ENCODE measurements at places on chromosomes 7 and 10.

- DNase-seq: no peak
Measured at GRCh38 chr10:97888641-97889262, 39.1 kb downstream of the GOLGA7B start.

DNA sequence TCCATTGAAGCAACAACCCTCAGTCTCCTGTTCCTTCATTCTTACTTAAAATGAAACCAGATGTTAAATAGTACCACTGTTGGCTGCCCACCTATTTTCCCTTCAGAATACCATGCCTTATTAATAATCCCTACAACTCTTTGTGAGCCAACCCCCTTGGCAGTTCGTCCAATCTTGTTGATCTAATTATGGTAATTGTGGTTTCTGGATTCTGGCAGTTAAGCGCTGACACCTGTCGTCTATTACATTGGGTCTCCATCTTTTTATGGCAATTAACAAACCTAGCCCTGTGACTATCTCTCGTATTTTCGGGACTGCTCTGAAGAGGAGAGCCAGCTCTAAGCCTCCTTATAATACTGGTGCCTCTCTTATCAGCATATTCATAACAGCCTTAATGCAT is 432.0 kb downstream of the ATRNL1 start:
- DNase-seq: no peak

- DNase-seq: no peak
Measured at GRCh38 chr10:24841530-24841929, 110.9 kb downstream of the PRTFDC1 start.

GRCh38 chr10:113028456-113029440 is 78.7 kb downstream of the TCF7L2 start:
- DNase-seq: no peak

- no peak for DNase-seq
Measured at GRCh38 chr10:72315054-72315453, 39.7 kb downstream of the DNAJB12 start.

Measured in posterior cingulate gyrus (tissue), 11 donors.